ENCODE measurements at places on chromosomes 4 and X.

GRCh38 chr4:115437739-115438138 lies 324.3 kb upstream of the NDST4 start:
- no peak for DNase-seq

GRCh38 chr4:53959343-53960120 lies 104.9 kb downstream of the CHIC2 start:
- DNase-seq, result no peak

DNA sequence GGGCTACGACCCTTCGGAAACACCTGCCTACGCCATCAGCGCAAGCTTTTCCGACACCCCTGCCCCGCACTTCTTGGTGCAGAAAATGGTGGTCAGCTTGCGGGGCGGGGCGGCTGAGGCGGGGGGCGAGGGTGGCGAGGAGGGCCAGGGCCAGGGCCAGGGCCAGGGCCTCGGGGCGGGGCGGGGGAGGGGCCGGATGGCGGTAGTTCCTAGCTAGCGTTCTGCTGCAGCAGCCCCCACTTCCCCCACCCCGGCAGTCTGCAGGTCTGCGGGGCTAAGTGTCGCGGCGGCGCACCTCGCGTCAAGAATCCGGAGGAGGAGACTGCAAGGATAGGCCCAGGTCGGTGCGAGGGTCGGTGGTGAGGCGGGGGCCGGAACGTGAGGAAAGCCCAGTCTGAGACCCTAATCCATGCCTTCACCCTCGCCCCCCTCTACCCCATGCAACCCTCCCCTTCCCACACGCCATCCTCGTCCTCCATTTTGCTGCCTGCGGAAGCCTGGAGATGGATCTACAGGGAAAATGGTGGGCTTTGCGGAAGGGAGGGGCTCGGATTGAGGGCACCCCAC lies 600 bp downstream of the BEX4 start:
- peak; percentile 32 for DNase-seq

GRCh38 chr4:152352622-152353116 lies 183.2 kb downstream of the FBXW7 start:
- DNase-seq, result peak; percentile 4

DNA sequence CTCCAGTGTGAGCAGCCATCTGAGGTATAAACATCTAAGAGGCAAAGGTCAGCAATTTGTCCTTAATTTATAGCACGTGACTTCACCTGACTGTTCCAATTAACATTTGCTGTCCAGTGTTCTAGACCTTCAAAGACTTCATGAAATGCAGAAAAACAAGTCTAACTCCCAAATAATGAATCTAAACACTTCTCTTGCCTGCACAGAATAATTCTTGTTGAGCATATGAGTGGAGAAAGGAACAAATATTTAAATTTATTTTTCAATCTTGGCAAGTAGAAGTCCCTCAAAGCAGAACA lies 12.0 kb downstream of the RFC1 start:
- no peak for DNase-seq

GRCh38 chr4:105469736-105470135 lies 4.1 kb downstream of the PPA2 start:
- no peak for DNase-seq
